ENCODE measurements at places on chromosomes 3 and 15.

GRCh38 chr3:114005481-114005880 lies 50.8 kb downstream of the CCDC191 start:
- DNase-seq = no peak

- peak; percentile 69 for DNase-seq
These were observed 5.0 kb downstream of the ELL3 start for GRCh38 chr15:43771816-43772215.

GRCh38 chr15:74007820-74008371 lies 13.4 kb downstream of the PML start:
- no peak for DNase-seq

DNA sequence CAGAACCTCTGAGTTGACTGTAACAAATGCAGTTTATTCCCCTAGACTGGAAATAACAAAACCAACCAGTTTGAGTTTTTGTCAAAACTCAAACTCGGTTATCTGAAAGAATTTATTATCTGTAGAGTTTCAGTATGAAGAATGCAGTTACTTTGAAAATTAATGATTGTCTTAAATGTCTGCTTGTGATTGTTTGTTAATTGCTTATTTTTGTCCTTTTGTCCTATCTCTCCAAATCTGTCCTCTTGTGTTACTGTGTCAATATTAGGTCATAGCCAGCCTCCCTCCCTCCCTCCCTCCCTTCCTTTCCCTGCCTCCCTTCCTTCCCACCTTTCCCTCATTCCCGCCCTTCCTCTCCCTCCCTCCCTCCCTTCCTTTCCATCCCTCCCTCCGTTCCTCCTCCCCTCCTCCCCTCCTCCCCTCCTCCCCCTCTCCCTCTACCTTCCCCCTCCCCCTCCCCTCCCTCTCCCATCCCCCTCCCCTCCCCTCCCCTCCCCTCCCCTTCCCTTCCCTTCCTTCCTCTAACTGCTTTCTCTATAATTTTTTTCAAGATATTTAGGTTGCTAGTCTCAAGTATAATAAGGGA lies 153.5 kb downstream of the FNDC3B start:
- no peak for DNase-seq

- DNase-seq = no peak
These were observed 23.3 kb upstream of the DOCK3 start for GRCh38 chr3:50651445-50651844.

DNA sequence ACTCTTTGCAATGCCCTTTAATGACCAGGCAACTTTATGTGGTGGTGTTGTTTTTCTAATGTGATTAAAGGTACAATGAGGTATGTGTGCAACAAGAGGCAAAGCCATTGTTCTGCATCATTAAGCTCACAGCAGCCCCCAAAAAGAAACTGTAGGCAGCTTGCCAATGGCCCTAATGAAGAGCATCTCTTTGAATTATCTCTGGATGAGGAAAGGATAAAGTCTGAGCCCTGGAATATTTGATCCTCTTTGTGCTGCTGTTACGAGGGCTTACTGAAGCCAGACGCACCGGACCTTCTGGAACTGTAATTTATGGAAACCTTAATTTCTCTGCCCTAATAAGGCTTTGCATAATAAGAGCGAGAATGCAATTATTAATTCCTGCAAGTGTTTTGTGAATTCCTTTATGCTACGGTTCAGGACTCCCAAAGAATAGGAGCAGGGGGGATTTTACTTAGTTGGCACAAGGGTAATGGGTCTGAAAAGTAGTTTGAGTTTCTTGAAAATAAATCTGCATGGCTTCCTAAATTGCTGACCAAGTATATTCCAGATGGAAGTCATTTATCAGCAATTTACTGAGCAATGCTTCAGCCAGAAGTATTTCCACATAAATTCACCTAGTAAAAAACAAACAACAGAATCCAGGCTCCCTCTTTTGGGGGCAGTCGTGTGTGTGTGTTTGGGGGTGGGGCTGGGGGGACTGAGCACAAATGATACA lies 193.4 kb downstream of the PDZRN3 start:
- DNase-seq = no peak

- DNase-seq = no peak
These were observed 152.8 kb downstream of the CHDH start for GRCh38 chr3:53693451-53693850.

GRCh38 chr15:31031471-31032067 lies 40.1 kb upstream of the MTMR10 start:
- peak; percentile 31 for DNase-seq

Data from suppressor macrophage treated with lipopolysaccharide for 1 hour (primary cell).